ENCODE measurements at places on chromosomes 5 and 9.

DNA sequence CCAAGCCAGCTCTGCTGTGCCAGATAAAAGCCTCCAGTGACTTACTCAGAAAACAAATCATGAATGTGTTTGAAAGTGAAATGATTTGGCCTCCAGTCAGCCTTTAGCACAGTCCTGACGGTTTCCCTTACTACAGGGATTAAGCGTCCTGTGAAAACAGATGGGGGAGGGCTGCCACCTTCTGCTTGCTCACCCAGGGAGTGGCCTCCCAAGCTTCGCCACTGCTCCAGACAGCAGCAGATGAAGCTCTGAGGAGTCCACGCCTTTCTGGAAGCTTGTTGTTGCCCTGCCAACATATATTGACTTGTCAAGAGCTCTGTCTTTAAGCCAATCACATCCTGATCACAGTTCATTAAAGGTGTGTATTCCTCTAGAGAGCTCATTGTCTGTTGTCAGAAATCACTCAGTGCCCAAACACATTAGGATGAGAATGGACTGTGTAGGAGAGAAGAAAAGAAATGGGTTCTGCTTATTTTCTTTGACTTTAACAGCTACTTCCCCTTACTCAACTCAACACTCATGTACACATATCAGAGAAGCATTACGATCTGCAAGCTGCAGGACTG is 4.9 kb upstream of the FYB1 start:
- peak; percentile 83 for DNase-seq

DNA sequence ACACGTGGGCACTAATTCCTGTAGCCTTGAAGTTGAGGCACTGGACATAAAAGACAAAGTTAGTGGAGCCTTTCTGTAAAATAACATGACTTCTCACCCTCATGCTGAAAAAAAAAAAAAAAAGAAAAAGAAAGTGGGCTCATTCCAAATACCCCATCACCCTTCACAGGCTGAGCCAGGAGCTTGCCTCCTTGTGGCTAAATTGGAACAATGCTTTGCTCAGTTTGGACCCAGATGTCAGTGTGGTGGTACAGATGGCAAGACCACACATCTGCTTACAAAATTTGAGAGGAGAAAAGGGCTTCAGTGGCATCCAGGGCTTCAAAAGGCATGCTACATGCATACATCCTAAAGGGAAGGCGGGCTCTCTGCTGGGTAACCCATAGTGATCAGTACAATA is 342.8 kb downstream of the EBF1 start:
- no peak for DNase-seq

GRCh38 chr5:172559004-172559932 is 81.8 kb upstream of the NEURL1B start:
- no peak for DNase-seq

GRCh38 chr5:2582106-2582505 is 169.4 kb downstream of the IRX2 start:
- DNase-seq = no peak

DNA sequence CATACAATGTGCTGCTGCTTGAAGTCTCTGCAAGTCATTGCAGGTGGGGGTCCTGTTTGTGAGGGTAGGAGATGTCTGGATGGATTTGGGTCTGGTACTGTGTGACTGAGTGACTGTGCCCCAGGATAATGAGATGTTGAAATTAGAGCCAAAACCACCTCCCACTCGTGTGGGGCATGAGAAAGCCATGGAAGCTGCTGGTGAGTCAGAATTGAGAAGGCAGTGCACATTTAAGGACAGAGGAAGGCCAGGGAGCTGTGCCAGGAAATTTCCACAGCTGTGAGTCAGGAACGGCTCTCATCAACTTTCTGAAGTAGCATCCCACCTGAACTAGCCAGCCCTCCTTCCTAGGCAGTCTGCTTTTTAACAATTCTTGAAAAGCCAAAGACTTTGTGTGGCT is 229.8 kb downstream of the DRD1 start:
- no peak for DNase-seq

- DNase-seq = no peak
These were observed 6.5 kb downstream of the PLCXD3 start for GRCh38 chr5:41503860-41504259.

DNA sequence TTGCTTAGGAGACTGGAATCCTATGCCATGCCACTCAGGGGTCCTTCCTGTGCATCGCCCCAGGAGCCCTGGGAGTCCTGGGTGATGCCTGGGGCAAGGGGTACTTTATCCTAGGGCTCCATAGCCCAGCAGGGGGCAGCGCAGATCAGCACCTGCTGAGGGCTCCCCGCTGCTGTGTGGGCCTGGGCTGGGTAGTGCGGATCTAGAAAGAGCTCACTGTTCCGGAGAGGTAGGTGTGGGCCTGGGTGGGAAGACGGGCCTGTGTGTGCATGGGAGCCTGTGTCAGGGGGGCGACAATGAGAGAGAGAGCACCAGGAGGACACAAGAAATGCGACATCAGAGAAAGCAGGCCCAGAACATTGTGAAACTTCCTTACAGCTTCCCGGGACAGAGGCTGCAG is 11.4 kb upstream of the DAB2IP start:
- no peak for DNase-seq

DNA sequence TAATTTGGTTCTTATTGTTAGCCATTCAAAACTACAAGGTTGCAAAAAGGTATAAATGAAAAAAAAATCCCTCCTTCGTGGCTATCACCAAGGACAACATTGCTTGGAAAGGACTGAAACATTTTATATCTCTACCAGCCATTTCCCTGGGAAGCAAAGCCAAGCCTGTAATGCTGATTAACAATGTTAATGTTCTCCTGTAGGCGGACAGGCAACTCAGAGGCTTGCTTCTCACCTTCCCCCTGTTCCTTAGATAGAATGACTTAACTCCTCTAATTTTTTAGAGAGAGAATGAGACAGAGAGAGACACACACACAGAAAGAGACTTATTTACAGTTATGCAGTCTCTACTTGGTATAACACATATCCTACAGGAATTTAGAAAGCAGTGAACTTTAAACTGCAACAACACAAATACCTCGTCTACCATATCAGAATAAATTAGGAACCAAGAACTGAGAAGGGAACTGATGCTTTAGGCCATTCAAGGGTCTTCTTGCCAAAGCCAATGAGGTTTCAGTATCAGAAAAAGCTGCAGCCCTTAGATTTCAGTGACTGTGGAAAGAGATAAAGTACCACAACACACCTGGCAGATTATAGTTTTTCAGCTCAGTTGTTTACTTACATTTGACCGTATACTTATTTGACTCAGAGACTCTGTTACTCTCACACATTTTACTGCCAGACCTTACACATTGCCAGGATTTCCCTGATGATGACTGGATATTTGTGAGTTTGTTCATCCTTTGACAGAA is 20.9 kb upstream of the MAN2A1 start:
- no peak for DNase-seq

- no peak for DNase-seq
These were observed 89.2 kb downstream of the TEK start for GRCh38 chr9:27198190-27198589.

GRCh38 chr5:173720953-173721600 is 104.6 kb upstream of the BOD1 start:
- no peak for DNase-seq

DNA sequence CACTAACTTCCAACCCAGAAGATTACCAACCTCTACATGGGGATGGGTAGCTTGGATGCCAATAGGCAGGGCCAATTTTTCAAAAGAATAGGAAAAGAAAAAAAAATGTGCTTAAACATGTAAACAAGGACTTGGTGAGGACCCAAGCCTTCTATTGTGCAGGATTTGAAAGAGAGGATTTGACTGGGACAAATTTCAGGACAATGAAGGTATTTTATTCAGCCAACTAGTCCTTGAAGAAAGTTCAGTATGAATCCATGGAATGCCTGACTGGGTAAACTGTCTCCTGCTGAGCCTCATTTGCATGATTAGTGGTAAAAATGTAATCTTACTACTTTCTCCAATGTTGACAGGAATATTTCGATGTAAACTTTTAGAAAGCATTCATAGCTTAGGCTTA is 192.5 kb upstream of the RORB start:
- DNase-seq = no peak

DNA sequence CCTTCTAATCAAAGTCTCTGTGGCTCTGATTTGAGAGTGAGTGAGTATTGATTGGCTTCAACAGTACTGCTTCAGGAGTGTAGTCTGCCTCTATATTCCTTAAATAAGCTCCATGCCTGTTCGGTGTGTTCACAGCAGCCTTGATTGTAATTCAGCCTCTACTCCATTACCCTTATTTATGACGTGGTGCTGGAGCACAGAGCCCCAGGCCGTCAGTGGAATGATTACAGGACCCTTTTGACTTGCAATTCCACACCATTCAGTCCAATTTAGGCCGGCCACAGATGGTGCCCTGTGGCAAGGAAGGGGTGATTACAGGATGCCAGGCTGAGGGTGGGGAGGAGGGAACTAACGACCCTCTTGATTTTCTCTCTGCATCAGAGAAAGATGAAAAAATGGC is 110.3 kb downstream of the ASTN2 start:
- DNase-seq = no peak

- DNase-seq = no peak
These were observed 108.5 kb downstream of the NR6A1 start for GRCh38 chr9:124662561-124662960.

GRCh38 chr5:137361280-137361679 is 137.8 kb downstream of the SPOCK1 start:
- DNase-seq = no peak

DNA sequence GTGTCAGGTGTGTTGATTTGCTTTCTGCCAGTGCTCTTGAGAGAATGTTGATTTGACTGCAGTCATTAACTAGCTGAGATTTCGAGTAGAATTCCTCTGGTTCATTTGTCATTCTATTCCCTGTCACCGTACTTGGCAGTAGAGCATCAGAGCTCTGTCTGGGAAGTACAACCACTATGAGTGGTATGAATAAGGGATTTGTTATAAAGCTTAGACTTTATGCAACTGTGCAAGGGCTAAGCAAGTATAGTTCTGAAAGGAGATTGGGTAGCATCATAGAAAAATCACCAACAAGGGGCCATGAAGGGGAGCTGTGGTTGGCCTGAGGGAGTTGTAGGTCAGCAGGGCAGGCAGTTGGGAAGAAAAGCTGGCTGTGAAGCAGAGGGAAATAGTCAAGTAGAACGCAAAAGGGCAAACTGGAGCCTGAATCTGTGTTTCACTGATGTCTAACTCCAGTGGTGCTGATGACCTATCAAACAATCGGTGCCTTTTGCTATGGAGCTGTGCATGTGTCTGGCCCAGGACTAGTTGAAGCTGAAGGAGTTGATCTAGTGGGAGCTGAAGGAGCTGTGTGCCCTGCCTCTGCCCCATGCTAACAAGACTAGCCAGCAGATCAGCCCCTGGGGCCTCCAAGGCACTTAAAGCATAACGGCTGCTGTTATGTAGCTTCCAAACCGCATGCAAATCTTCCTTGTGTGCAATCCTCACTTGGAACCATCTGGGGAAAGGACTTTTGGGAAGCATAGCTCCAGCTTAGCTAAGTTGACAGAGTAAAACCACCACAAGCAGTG is 110.0 kb downstream of the SLC28A3 start:
- DNase-seq = no peak

DNA sequence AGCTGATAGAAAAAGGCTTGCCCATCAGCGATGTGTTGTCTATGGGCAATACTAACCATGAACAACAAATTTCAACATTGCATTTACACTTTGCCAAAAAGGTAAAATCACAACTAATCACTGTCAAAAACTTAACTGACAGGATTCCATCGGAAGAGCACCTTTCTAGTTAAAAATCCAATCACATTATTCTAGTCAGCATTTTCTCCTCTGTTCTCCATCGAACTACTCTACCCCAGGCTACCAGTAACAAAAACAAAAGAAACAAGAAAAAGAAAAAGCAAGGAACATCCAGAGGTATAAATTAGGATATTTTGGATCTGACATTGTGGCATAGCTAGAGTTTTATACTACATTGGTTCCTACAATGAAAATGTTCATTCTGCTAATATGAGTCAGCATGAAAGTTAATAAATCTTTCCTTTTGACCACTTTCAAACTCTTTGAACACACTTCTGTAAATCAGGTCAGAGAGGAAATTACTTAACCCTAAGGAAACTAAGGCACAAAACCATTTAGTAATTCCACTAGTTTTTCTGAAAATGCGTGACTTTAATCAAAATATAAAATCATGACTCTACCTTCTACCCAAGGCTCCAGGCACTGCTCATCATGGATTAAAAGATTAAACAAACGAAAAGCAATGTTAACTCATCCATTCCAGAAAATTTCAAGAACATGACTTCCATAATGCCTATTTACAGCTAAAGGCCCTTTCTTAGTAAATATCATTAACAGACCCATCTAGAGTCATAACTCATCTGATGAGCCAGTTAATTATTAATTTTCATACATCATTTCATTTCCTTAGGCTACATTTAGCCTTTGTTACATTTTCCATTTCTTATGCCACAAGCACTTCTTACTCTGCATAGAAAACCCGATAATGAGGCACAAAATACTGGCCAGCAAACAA is 10.2 kb downstream of the GLIS3 start:
- no peak for DNase-seq

- DNase-seq = no peak
These were observed 111.8 kb downstream of the COL23A1 start for GRCh38 chr5:178478370-178478769.

Data from inflammatory macrophage (primary cell).